ENCODE measurements at places on chromosomes 12 and 14.

- no peak for DNase-seq
These were observed 168.1 kb upstream of the PARP11 start for GRCh38 chr12:4041187-4041885.

- DNase-seq = no peak
These were observed 33.1 kb upstream of the ETFBKMT start for GRCh38 chr12:31626270-31626995.

DNA sequence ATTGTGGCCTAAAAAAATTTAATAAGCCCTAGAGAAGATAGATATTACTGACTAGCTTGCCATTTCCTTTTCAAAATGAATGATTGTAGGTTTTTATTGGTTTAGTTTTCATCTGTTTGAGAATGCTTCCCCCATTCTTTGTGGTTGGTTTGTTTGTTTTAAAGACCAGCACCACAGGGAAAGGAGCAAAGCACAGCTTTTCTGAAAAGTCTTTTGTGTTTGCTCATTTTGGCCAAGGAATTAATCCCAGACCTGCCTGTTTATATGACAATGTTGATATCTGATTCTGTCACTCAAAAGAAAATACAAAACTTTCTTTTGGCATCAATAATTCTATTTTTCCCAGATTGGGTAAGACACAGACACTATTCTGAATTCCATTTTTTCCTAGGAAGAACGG lies 312.5 kb upstream of the FLRT2 start:
- no peak for DNase-seq

GRCh38 chr14:64118892-64119291 lies 175.3 kb downstream of the ESR2 start:
- no peak for DNase-seq

GRCh38 chr12:126051611-126052107 lies 986.4 kb downstream of the AACS start:
- no peak for DNase-seq

DNA sequence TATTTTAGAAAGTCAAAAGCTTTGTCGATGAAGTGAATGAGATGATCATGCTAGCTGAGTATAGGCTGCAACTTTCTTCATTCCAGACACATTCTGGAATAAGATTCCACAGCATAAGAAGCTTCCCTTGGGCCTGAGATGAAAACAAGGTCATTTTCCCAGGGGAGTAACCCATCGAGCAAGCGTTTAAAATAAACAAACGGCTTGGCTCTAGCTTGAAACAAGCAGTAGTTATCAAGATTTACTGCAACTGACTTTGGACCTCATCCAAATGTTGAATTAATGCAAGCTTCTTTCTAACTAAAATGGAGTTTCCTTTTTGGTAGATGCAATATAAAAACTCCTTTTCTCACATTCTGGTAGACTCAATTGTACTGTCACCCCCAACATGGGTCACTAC lies 23.0 kb downstream of the KCNJ8 start:
- DNase-seq = no peak

DNA sequence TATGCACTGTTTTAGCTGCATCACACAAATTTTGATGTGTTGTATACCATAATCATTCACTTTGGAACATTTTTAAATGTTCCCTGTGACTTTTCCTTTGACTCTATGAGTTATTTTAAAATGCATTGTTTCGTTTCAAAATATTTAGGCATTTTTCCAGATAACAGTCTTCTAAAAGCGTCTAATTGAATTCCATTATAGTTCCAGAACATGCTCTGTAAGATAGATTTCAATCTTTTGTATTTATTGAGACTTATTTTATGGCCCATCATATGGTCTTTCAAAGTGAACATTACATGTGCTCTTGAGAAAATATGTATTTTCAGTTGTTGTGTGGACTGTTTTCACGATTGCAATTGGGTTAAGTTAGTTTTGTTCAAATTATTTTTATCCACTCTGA lies 98.7 kb upstream of the ARHGAP5 start:
- no peak for DNase-seq

DNA sequence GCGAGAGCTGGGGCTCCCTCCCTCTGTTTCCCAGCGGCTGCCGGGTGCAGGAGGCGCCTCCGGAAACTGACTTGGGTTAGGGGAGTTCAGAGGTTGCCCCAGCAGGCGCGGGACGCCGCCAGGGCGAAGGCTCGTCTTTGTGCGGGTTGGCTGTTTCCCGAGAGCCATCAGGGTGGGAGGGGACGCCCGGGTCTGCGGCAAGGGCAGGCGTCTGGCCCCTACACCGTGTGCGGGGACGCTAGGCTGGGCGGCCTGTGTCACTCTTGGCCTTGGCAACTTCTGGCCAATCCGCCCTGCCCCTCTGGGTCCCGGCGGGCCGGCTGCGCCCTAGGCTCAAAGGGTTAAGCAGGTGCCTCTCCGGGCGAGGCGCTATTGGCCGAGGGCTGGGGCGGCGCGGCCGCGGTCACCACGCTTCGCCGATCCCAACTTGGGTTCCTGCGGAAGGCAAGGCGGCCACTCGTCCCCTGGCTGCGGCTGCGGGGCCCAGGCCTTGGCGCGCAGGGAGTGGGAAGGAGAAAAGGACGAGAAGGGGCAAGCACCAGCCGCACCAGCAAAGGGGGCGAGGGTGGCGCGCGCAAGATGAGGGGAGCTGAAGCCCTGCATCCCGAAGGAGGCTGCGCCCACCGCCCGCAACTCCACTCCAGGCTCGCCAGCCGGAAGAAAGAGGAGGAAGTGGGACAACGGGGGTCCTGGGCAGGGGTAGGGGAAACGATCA lies 5.6 kb upstream of the NPAS3 start:
- peak; percentile 87 for DNase-seq

- DNase-seq = no peak
These were observed 742 bp downstream of the SPSB2 start for GRCh38 chr12:6872073-6873048.

GRCh38 chr12:9334964-9335363 lies 126.8 kb upstream of the PZP start:
- no peak for DNase-seq

DNA sequence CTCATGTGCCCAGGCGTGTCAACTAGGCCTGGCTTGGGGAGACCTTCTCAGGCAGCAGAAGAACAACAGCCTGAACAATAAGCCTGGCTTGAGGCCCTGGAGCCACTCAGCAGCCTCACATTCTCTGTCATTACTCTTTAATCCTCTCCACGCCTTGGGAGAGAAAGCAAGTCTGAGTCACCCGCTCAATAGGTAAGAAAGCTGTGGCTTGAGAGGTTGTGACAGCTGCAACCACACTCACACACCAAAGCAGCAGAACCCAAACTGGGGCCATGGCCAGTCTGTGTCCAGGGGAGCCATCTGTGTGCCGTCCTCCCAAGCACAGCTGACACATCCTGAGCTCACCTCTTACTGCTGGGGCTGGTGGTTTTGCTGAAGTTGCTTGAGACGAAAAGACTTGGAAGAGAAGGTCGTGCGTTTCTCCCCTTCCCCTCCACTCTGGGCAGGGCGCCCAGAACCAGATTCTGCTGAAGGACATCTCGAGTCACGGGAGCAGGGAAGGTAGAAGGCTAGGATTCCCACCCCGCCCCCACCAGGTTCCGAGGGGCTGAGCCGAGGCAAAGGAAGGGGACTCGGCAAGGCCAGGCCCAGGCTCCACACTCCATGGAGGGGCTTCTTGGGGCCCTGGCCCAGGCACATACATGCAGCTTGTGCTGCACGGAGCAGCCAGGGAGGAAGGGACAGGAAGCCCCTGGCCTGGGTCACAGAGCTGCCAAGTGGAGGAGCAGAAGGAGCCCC lies 5.5 kb downstream of the TMEM63C start:
- no peak for DNase-seq

GRCh38 chr12:66623455-66623854 lies 55.4 kb downstream of the GRIP1 start:
- DNase-seq = no peak

DNA sequence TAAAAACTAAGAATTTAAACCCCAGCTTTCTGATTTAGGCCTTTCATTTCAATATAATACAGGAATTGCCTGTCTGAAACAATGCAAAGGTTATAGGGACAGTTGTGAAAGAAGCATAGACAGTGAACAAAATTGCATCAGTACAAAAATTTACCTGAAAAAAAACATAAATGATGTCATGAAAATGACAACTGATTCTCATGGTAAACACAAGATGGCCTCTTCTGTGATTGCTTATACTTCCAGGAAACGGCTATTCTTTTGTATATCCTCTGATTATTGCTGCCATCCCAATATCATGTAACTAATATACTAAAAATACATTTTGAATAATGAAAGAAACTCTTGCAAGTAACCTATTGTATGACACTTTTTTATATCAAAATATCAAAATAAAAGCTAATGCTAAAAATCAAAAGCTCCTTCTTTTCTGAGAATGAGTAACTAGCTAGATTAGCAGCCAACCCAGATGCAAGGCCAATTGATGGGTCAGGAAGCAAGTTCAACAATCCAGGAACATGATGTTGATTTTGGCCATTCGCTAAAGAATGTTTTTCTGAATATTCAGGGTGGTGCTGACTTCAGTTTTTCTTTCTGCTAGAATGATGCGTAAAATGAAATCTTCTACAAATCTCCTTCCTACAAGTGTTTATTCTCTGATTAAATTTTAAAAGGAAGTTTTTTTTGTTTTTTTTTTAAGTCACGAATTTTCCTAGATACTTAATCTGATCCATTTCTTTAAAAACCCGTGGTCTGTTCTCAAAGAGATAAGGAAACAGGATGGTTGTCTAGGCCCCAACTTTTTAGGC lies 83.6 kb downstream of the ALX1 start:
- DNase-seq = no peak

- no peak for DNase-seq
These were observed 349.5 kb upstream of the RGS6 start for GRCh38 chr14:71582705-71583104.

DNA sequence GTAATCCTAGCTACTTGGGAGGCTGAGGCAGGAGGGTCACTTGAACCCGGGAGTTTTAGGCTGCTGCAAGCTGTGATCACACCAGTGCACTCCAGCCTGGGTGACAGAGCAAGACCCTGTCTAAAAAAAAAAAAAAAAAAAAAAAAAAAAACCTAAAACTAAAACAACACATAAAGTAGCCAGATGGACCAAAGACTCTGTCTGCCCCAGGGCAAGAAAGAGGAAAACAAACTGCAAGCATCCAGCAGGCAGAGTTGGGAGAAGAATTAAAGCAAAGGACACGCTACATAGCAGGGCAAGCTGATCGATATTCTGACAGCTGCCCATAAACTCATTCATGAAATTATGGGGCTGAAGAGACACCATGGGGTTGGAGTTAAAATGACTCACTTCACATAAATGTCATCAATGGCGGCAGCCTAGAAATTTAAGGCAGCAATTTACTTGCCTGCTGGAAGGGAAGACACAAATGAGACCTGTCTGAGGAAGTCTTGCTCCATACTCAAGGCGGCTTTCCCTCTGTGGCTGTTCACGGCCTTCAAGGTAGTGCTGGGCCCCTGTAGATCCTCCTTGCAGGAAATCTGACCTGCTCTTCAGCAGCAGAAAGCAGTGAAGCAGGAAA lies 259.1 kb upstream of the FKBP4 start:
- DNase-seq = no peak

DNA sequence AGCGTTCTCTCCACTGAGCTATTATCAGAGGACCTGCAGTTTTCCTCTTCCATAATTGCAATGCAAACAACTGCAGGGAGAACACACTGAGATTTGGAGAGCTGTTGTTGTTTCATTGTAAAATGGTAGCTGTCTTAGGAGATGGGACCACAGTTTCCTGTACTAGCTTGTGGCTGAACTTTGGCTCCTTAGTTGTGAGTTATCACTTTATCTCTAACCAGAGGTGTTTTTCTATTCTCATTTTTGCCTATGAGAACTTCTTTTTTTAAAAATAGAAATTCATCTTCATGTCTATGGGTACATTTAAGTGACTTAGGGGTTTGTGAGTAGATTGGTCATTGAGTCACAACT lies 216.5 kb downstream of the SLC38A4 start:
- DNase-seq = no peak

DNA sequence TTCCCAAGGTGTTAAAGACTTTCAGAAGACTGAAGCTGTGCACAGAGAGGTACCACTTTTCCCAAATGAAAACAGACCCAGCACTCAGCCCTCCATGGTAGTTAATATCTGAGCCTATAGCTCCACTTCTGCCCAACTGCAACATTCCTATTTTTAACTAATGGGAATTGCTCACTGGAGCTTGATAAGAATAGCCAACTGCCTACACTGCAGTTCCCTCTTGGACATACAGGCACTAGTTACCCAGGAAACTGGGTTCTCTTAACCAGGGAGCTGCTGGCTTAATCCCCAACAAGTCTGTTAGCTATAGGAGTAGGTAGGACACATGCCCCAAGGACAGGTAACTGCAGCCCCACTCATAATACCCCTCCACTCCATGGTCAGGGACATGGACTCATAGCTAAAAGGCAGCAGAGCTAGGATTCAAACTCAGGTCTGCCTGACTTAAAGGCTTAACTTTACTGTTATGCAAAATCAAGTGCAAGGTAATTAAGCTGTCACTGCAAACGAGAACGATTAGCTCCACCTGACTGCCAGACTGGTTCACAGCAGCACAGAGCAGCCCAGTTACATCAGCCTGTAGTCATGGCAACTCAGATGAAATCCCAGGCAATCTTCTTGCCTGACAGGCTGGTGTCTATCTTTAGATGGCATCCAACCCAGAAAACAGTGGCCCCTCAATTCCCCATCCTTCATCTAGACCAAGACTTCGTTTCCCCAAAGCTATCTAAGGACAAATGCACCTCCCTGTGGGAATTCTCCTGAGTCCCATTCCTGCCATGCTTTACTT lies 77.1 kb upstream of the ACTN1 start:
- DNase-seq = no peak

Measured in H1 (cell line).